ENCODE measurements at places on chromosomes 5 and 9.

DNA sequence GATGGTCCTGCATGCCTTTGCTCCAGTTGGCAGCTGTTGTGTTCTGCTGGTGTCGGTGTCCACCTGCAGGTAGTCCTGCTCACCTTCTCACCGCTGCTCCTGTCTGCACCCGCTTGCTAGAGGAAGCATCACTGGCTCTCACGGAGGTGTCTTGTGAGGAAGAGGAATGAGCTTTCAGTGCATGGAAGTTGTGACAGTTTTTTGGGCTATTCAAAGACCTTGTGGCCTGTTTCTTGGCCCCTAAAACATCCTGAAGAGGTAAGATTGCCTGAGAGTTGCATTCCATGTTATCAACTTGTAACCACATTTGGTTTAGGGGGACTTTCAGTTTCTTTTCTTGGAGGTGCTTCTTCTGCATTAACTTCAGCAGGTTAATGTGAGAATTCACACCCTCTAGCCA, 85.6 kb downstream of the MACROH2A1 start:
- no peak for DNase-seq

GRCh38 chr9:137138722-137139467, at the start of gene GRIN1:
GRIN1 (plus strand) TSS chr9:137139154; CDS start chr9:137139487, 333 bp downstream.
- DNase-seq, result no peak

- DNase-seq, result no peak
Observed at GRCh38 chr9:38107811-38108304, 38.8 kb upstream of the SHB start.

DNA sequence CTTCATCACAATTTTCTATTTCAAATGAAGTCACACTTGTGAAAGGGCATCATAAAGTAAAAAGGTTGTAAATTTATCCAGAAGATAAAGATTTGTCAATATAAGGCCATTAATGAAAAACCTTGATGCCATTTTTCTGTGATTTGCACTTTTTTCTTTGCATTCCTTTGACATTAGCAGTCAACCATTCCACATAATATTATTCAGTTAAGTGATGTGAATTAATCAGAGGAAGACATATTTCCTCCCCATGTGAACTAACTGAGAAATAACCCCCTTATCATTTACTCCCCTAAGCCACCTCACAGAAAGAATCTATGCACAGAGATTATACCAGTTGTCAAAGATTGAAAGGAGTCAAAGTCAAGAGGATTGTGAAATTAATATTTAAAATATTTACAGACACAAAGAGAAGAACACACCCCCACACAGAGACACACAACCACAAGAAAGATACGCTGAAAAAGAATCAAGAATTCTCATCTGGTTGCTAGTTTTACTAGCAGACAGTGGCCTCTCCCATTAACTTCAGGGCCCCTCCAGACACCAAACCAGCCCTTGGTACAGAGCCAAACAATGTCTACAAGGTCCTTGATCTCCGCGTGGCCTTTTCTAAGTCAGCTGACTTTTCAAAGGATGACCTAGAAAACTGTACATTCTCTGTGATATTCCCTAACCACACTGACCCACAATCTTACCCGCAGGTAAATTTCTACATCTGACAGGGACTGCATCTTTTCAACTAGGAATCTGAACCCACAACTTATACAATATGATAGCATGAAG, 29.5 kb downstream of the GNAQ start:
- no peak for DNase-seq

DNA sequence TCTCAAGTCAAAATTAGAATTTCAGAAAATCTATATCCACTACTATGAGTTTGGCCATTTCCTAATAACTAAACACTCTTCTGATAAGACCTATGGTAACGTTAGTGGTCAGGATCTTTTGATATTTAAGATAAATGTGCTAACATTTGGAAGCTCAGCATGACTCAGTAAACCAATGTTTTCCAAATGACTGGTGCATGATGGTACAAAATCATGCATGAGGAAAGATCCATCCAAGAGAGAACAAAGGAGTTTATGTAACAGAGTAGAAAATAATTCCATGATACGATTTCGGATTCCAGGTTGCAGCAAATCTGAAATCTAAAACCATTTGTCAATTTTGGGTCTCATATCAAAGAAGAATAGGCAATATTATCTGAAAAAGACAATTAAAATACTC, 279.2 kb downstream of the NSG2 start:
- no peak for DNase-seq

DNA sequence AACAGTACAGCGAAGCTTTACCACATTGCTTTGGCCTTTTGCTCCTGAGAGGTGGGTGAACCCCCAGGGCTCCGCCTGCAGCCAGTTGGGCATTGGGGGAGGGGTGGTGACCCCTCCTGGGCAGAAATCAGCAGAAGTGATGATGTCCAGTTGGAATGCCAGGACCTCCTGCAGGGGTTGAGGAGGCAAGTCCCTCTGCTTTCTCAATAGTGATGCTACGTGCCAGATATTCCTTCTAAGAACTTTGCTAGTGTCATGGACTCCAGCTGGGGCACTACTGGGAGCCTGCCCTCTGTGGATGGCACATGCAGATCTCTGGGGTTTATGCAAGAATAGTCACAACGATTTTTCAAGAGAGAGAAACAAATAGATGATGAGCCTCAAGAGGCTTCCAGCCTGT, 95.6 kb downstream of the NDFIP1 start:
- no peak for DNase-seq

Measured in activated T-helper 9 cell treated with anti-CD3 and anti-CD28 coated beads, Interleukin-2, amount 50 U/mL, for 16 hours (primary cell).